Esophagus squamous epithelium (tissue), 5 donors: ENCODE measurements at places on chromosomes 3 and 15.

- no peak for DNase-seq
These were observed 367.5 kb upstream of the THBS1 start for GRCh38 chr15:39213385-39213840.

DNA sequence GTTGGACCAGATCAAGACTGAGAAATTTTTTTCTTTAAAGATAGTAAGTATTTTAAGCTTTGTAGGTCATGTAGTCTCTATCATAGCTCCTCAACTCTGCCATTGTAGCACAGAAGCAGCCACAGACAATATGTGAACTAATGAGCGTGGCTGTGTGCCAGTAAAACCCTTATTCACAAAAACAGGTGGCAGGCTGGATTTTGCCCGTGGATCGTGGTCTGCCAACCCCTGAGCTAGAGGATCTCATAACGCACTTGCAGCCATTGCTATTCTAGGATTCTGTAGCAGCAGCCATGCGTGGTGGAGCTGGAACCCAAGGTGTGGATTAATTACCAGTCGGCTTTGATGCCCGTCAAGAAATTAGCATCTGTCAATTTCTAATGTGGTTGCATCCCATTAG is 68.7 kb upstream of the PLXNA1 start:
- no peak for DNase-seq

DNA sequence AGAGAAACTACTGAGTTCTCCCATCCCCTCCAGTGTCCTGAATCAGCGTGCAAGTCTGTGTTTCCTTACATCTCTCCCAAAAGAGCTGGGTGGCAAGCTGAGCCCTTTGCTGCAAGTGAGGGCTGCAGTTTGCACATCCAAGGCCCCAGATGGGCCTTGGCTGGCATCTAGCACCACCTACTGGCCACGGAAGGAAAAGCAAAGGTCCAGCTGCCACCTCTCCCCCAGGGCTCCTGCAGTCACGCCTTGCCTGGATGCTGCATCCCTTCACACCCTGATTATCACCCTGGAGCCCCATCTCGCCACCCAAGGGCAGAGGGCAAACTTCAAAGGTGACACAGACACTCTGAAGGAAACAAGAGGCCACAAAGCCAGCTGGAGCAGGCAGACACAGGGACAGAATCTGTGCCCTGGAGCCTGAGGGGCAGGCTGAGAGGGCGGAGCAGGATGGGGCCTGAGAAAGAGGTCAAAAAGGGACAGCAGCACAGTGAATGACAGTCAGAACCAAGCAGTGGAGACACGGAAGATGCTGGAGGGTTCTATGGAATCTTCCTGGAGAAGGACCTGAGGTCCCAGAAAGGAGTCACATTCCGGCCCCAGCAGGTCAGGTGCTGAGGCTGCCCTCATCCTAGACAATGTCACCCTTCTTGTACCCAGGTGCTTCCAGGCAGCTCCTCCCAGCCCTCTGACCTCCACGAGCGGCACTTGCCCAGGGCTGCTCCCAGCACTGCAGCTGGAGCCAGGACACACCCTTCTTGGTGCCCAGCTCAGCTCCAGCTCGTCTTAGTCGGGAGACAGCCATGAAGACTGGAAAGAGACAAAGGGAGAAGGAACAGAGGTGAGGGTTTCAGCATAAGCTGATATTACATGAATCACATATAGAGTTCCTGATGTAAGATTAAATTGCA is 18.3 kb upstream of the NTRK3 start:
- DNase-seq = no peak

- no peak for DNase-seq
These were observed 1.2 kb upstream of the SPICE1 start for GRCh38 chr3:113516115-113516505.

GRCh38 chr15:70752193-70752635 is 11.1 kb downstream of the UACA start:
- DNase-seq = no peak

GRCh38 chr15:64842986-64843561 is 1.4 kb downstream of the PLEKHO2 start:
- DNase-seq = no peak

- no peak for DNase-seq
These were observed 83.1 kb downstream of the PGPEP1L start for GRCh38 chr15:98924401-98925049.

- no peak for DNase-seq
These were observed 22.4 kb downstream of the CD86 start for GRCh38 chr3:122077293-122078234.

DNA sequence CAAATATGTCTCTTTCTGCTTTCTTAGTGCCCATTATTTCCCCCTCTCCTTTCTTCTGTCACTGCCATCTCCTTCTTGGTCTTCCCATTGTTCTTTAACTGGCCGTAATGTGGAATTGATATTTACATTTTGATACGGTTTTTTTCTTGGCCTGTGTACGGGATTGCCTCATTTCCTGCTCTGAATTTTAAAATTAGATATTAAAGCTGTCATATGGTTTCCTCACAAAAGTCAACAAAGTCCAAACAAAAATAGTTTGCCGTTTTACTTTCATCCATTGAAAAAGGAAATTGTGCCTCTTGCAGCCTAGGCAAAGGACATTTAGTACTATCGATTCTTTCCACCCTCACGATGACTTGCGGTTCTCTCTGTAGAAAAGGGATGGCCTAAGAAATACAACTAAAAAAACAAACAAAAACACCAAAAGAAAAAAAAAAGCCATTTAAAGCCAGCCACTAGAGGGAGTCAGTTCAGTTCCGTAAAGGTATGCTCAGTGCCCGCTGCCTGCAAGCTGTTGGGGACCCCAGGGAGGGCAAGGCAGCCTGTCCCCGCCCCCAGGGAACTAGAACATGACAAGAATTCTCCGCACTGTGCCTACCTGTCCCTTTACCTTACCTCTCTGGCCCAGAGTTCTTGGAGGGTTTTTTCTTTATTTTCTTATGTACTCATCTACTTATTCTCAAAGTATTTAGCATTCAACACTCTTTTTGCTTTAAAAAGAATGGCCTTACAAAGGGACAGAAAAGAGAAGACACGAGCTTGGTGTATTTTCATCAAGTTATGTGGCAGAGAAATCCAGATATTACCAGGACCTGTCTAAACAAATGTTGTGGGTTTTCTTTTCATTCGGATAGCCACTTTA is 30.0 kb upstream of the NR2E3 start:
- no peak for DNase-seq

GRCh38 chr3:136954980-136955780 is 2.6 kb upstream of the IL20RB start:
- no peak for DNase-seq

DNA sequence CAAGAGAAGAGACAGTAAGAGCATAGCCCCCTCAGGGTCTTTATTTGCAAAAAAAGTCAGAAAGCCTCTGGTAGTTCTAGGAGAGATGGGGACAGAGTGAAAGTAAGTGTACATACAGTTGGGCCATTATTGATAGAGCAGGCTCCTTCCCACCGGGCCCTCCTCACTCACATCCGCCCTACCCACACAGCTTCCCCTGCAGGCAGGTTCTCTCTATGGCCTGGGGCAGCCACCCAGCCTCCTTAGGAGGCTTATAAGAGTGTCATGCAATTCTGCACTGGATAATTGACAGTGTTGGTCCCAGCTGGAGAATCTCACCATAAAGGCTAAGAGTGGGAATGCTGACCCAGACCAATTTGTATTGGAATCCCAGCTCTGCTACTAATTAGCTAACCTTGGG is 49.5 kb downstream of the SLC30A4 start:
- no peak for DNase-seq

DNA sequence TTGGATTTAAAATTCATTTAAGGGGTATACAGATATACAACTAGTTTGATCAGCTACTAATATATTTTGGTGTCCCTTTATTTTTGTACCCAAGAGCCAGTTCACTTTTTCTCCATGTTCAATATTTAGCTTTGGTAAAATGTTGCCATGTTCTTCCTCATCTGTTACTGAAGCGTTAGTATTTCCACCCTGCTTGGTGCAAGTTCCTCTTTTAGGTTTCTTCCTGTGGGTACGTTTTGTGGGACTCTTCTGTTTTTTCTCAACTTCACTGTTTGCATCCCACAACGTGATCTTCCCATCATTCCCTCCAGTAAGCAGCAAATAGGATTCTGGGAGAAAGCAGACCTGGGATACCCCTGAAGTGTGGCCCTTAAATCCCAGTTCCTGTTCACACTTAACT is 14.1 kb downstream of the WDR53 start:
- DNase-seq = no peak

DNA sequence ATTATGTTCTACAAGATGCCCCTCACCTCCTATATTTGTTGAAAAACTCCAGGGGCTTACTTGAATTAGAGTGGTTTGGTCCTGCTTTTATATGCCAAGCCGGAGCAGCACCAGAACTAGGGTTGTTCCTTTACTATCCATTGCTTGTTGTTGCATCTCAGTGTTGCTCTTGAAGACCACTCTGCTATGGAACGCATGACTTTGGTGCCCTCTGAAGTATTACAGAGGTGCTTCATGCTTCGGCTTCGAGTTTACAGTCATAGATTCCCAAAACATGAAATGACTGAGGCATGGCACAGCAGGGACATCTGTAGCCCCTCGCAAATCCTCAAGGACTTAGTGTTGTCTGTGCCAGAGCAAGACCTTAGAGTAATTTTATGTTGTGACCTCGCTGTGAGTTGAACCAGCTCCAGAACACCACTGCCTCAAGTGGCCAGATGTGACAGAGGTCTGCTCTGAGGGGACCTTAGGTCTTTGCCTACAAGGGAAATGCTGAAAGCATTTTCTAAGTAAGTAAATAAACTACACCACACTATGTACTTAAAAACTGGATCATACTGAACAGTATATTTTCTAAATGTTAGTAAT is 67.2 kb upstream of the SIAH2 start:
- no peak for DNase-seq

DNA sequence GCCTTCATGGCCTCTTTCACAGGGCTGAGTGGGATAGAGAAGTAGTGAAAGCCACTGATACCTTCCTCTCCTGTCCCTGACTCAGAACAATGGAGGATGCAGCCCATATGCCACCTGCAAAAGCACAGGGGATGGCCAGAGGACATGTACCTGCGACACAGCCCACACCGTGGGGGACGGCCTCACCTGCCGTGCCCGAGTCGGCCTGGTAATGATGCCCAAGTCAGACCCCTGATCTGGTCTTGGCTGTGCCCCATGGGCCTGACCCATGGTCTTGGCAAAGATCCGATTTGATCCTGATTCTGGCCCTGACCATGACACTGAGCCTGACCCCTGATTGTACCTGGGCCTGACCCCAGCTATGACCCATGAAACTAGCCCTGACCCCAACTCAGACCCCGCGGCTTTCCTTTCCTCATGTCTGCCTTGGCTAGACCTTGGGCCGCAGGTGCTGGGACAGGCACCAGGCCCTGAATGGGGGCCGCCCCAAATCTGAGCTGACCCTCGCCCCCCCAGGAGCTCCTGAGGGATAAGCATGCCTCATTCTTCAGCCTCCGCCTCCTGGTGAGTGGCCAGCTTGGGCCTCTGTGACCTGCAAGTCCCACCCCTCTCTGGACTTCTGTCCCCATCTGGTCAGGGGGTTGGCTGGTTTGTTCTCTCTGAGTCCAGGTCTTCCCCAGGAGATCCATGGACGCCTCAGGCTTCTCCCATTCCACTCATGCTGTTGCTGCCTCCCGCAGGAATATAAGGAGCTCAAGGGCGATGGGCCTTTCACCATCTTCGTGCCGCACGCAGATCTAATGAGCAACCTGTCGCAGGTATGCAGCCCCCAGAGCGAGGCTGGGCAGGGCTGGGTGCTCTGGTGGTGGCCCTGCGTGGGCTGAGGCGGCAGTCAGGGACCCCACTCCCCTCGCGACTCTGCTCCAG is 15.6 kb downstream of the NT5DC2 start:
- DNase-seq = no peak

- DNase-seq = no peak
These were observed 53.0 kb upstream of the GYG1 start for GRCh38 chr3:148938306-148938705.

- DNase-seq = no peak
These were observed 7.6 kb upstream of the GRAMD1C start for GRCh38 chr3:113831103-113831355.

GRCh38 chr15:32987067-32987466 is 207.4 kb downstream of the FMN1 start:
- DNase-seq = no peak

DNA sequence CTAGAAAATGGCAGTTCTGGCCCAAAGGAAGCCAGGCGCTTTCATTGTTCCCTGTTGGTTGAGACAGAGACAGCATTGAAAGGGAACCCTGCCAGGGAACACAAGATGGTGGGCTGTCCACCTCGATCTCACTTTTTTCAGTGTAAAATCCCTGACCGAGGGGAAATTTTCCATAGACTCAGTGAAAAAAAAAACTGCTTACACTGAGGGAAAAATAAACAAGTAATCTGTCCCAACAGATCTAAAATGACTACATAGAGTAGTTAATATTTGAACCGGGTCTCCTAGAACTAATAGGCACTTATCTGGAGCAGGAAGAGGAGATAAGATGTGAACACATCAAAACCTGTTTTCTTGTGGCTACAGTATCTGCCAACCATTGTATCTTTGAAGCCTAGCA is 763.4 kb upstream of the GOLIM4 start:
- no peak for DNase-seq

- no peak for DNase-seq
These were observed 7.2 kb downstream of the HERC1 start for GRCh38 chr15:63826528-63826927.
